ENCODE measurements at places on chromosomes 11 and 22.

GRCh38 chr11:25737071-25737675, 594.8 kb upstream of the ANO3 start:
- DNase-seq, result no peak

DNA sequence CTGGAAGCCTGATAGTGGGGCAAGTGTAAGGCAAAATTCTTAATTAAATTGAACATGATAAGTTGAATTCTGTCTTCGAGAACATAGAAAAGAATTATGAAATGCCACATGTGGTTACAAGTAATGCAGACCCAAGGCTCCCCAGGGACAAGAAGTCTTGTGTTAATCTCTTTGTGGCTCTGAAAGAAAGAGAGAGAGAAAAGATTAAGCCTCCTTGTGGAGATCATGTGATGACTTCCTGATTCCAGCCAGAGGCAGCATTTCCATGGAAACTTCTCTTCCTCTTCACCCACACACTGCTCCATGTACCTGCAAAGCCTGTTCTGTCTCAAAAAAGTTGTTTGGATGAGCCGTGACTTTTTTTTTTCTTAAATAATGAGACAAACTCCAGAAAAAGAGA, 1.9 kb upstream of the TYR start:
- DNase-seq, result no peak

- DNase-seq, result no peak
Measured at GRCh38 chr11:134460881-134461280, 48.8 kb upstream of the B3GAT1 start.

GRCh38 chr11:65169164-65169641, 830 bp upstream of the SPDYC start:
- DNase-seq, result no peak

DNA sequence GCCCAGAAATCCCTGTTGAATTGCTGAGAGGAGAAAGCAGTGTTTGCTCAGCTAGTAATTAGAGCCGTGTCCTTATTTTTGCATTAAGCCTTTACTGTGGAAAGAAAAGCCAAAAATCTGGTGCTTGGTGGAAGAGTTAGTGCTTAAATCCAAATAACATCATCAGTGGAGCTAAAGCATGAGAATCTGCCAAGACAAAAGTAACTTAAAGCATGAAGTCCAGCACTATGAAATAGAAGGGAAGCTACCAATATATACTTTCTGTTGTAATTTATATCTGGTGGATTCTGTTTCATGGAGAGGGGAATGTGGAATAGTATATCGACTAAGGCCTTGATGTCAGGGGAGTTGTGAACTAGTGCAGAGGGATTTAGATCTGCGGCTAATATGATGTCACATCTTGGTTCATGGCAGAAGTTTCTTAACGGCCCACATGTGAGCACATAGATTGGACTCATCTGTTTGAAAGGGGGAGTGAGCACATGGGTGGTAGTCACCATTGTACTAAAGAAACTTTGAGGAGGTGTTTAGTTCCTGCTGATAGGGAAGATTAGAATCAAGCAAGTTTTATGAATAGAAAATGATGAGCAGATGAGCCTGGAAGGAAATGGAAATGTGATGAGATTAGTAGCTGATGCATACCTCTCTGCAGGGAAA, 224.4 kb upstream of the MTNR1B start:
- no peak for DNase-seq

- DNase-seq, result no peak
Measured at GRCh38 chr11:5527716-5528115, 11.2 kb upstream of the UBQLNL start.

Measured in GM13976 (cell line).